ENCODE measurements at places on chromosomes 16 and 17. TPM values are rescaled to one million over a fixed set of nuclear protein-coding genes. Genes with fewer than 3 reads are reported as not detected.
A peak's percentile ranks its signal among the peaks of the same experiment; 100 is the strongest.

GRCh38 chr17:79704691-79705090 is 26.1 kb upstream of the ENPP7 start:
- DNase-seq: no peak

DNA sequence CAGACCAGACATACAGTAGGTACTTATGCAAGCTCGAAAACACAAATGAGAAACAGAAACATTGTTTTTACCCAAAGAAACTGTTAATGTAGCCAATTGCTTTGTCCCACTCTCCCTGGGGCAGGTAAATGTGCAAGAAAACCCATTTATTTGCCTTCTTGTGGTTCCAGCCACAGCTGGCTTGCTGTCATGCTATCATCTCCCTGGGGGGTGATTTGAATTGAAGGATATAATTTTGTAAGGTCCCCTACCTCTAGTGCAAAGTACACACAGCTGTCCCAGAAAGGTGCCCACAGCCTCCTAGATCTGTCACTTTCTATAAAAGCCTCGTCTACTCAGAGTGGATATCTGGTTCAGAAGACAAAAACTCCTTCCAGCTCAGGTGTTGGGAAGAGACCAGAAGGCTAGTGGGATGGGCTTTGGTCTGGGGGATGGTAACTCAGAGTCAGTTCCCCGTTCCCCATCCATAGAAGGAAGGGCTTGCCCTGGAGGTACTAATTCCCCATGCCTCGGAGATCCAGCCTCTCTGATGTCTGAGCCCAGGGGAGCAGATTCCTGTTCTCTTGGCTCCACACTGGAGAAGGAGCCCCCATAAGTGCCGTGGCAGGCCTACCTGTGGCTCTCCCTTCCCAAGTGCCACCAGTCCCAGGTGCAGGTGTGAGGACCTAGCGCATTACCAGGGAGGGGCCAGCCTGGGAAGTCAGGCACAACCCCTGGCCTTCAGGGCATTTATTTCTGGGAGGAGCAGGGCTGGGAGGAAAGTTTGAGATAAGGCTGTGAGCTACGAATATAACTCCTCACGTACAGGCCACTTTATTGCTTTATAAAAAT is 2.4 kb upstream of the PRR15L start:
- DNase-seq: no peak

GRCh38 chr17:3636154-3636907 is at the start of the genes CTNS and SHPK:
Gene CTNS, plus strand, starts transcription at chr17:3636760. Its CDS starts 3,447 bp downstream, at chr17:3640207.
Gene SHPK, minus strand, starts transcription at chr17:3636250. Its CDS starts 31 bp downstream, at chr17:3636219.
- DNase-seq: peak; percentile 86

- DNase-seq: no peak
Observed at GRCh38 chr17:55931446-55931845, 180.6 kb downstream of the PCTP start.

DNA sequence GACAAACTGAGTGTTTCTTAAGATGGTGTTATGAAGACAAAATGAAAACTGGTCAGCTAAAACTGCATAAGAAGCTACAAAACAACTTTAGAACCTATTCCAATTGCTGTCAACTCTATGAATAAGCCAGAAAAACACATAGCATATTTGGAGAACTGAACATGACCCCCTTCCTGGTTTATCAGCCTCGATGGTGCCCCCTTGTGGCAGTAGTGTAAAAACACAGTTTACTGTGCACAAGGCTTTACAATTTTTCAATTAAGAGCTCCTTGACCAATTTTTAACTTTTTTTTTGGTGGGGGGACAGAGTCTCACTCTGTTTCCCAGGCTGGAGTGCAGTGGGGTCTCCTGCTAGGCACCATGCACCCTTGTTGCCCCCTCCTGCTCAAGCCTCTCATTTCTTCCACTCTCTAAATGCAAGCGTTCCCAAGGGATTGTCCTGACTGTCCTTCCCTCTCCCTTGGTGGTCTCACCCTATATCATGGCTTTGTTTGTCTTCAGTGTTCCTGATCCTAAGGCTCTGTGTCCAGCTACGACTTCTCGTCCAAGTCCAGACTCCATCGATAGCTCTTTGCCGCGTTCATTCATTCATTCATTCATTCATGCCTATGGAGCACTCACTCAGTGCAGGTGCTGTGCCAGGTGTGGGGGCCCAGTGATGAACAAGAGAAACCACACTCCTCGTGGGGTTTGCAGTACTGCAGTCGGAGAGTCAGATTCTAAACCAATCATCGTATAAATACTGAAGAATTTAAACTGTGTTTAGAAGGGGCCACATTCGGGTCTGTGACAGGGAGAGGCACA is 7.5 kb downstream of the EIF1 start:
- peak; percentile 75 for DNase-seq

The EIF3CL gene
- total RNA-seq: 157 TPM

All from dermis microvascular lymphatic vessel endothelial cell (primary cell).